Caudate nucleus (tissue), 63 donors: ENCODE measurements at places on chromosomes 3 and 15.

DNA sequence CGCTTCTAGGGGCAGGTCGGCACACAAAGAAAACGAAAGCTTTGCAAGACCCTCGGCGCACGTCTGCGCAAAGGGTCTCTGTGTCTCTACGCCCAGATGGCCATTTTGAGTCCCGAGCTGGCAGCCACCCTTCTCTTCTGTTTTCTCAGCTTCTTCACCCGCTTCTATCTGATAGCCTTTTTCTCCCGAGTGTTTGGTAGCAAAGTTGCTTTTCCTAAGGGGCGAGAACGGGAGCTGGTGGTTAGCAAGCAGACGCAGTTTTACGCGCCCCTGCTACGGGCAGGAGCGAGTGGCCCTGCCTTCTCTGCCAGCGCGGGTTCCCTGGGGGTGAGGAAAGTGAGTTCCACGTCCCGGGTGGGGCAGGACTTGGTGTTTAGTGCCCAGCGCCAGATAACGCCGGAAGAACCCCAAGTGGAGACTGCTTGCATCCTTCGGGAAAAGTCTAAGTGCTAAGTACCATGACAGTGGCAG is 2.9 kb upstream of the MKRN2 start:
- no peak for DNase-seq

DNA sequence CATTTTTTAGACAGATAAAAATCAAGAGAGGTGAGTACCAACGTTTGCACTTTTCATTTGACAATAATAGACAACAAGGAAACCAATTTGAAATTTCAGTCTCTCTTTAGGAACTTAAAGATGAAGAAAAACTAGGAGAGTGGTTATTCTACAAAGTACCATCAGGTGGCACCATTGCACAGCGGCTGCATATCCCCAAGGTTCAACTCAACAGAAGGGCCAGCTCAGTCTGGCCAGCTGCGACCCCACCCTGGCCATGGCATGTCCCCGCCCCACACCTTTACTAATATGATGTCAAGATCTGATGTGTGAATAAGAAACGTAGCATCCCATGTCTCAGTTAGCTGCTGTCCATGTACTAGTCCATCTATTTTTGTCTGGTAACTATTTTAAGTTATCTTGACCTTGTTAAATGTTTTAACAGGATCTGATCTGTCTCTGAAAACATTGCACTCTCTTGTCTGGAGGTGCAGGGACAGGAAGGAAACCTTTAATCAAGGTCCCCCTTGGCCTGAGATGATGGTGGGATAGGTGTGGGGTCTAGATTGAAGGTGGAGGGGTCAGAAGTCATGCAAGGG is 35.5 kb upstream of the CGNL1 start:
- DNase-seq: no peak

GRCh38 chr3:58535531-58536500 is 1.2 kb downstream of the ACOX2 start:
- DNase-seq: no peak

- no peak for DNase-seq
Measured at GRCh38 chr3:10781981-10782380, 34.0 kb upstream of the SLC6A11 start.

DNA sequence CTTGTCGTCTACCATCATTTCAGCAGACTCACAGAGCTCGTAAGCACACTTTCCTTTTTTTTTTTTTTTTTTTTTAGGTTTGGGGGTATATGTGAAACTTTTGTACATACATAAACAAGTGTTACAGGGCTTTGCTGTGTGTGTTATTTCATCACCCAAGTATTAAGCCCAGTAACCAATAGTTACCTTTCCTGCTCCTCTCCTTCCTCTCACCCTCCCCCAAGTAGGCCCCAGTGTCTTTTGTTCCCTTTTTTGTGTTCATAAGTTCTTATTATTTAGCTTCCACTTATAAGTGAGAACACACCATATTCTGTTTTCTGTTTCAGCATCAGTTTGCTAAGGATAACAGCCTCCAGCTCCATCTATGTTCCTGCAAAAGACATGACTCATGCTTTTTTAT is 746.8 kb downstream of the GRM7 start:
- DNase-seq: no peak

- DNase-seq: no peak
Measured at GRCh38 chr3:15023249-15023648, 41.9 kb downstream of the MRPS25 start.

DNA sequence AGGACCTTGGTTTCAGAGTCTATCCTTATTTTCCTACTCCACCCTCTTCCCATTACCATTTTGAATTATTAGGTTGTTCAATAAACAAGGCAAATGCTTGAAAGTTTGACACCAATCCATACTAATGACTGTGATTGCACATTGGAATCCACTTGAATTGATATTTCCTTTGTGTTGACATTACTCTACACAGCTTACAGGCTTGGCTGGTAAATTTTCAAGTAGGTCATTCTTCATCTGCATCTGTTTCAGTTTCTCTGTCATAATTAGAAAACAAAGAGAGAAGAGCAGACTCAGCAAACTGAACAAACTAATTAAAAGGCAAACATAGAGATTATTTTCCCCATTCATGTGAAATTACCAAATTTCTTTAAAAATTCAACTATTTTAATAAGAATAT is 732.9 kb upstream of the BCHE start:
- DNase-seq: no peak

DNA sequence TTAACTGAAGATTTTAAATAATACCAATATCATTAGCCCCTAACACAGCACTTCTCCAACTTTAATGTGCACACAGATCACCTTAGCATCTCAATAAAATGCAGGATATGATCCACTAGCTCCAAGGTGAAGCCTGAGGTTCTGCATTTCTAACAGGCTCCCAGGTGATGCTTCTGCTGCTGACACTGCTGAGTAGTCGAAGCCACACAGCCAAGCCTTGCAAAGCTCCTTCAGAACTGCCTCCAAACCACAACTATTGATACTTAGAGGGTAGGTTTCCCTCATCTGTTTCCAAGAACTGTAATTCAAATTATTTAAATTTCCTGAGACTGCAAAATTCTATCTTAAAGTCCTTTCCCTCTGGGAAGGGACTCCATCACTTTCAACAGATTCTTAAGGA is 3.9 kb downstream of the RIOX2 start:
- DNase-seq: no peak

GRCh38 chr3:14415501-14415900 is 13.1 kb downstream of the SLC6A6 start:
- no peak for DNase-seq

DNA sequence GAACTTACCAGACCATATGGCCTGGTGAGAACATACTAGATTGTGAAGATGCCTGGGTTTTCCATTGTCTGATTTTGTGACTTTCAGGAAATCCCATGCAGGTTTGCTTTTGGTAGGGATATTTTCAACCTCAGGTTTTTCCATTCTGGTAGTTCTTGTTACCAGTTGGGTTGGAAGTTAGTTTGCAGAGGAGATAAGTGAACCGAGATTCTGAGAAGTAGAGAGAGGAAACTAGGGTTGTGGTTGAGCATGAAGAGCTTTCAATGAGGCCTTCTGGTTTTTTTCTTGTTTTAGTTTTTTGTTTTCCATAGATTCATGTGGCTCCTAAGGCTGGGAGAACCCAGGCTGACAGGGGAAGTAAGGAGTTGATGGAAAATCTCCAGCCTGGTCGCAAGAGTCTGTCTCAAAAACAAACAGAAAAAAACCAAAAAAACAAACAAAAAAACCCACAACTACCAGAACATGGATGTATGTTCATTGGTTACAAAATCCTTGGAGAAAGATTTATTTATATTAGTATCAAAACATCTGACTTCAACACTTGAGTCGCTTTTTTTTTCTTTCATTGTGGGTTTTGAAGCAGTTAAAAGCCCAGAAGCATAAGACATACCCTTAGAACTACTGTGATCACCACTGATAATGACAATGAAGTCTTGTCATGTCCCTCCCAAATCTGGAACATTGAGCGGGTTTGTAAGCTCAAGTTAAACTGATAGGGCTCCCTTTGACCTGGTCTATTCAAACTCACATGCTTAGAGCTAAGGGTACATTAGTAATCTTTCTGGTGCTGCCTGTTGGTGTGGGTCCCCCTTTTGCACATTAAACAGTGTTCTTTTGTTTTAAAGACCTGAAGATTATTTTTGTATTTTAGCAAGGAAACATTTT is 3.2 kb downstream of the GPR171 start:
- no peak for DNase-seq

- DNase-seq: no peak
Measured at GRCh38 chr3:141311170-141311495, 57.2 kb upstream of the ZBTB38 start.

- DNase-seq: no peak
Measured at GRCh38 chr3:87228316-87228715, 1.2 kb downstream of the CHMP2B start.

GRCh38 chr15:72302955-72303354 is 17.0 kb downstream of the CELF6 start:
- no peak for DNase-seq

DNA sequence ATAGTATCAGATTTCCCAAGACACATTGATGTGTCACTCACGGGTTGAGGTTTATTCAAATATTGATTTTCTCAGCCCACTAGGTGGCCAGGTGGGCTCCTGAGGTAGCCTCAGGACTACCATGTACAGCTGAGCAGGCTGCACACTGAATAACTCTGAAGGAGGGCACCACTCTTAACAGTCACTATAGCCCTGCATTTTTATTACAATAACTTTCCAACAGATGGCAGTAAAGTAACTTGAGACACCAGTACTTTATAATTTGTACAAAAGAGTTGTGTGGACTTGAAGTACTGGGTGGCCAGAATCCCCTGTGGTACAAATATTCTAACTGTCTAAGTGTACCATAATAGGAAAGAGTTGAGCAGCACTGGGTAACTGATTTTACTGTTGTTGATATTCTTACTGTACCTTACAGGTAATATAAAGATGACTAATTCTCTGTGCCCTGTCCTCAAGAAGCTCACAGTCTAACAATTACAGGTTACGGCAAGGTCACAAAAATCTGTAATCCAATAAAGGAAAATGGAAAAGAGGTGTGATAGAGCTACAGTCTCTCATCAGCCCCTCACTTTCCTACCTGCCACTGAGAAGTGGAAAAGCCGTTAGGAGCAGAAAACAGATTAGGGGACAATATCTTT is 76.0 kb downstream of the ETFA start:
- no peak for DNase-seq

DNA sequence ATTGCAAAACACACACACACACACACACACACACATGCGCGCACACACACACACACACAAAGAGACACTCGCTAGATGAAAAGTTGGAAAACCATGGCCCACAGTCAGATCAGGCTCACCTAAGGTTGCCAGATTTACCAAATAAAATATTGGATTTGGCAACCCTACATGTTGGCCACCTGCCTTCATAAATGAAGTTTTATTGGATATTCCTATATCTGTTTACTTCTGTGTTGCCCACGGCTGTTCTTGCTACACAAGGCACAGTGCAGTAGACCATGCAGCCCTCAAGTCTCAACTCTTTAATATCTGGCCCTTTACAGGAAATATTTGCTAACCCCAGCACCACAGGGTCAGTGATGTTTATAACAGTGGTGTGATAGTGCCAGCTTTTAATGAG is 445.0 kb upstream of the PROK2 start:
- no peak for DNase-seq

DNA sequence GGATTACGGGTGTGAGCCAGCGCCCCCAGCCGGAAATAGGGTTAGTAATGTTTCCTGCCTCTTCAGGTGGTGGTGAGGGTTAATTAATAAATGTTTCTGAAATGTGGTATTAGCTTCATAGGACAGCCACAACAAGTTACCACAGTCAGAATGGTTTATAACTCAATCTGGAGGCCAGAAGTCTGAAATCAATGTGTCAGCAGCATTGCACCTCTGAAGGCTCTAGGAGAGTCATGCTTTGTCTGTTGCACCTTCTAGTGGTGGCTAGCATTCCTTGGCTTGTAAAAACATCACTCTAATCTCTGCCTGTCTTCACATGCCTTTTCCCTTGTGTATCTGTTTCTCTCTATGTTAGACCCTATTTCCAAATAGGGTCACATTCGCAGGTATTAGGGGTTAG is 7.8 kb upstream of the RPSA start:
- DNase-seq: no peak

GRCh38 chr3:67001086-67001861 is 3.2 kb downstream of the KBTBD8 start:
- no peak for DNase-seq
